ELR (cell line): ENCODE measurements at places on chromosomes 2 and 18.

DNA sequence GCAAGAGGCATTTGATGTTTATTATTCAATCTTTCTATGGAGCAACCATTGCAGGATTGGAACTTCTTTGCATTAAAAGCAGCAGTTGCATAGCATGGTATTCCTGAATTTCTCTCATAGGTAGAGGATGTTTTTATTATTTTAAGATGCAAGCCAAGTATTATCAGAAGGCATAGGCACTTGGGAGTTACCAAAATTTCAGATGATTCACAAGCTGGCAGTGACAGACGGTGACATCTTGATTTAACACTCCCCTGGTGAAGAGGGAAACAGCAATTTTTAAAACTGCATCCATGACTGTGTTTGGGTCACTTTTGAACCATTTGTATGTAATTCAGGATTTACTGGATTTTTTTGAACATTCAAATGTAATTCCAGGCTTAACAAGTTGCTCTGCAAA is 654.3 kb downstream of the SLC4A3 start:
- no peak for DNase-seq

- no peak for DNase-seq
Measured at GRCh38 chr18:64052772-64053171, 82.9 kb downstream of the SERPINB8 start.

DNA sequence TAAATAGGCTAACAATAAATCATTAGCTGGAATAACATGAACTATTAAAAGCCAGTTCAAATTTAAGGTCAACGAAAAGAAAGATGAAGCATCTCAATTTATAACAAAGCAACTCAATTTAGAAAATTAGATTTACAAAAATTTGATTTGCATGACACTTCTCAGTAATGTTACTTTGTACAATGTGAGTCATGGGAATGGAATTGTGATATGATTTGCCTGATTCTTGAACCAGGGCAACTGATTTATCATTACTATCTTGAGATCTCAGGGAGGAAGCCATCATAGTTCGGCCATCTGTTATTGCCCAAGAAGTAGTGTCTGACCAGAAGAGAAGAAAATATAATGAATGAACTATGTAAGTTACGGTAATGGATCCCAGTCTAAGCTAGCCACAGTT is 193.1 kb downstream of the RIT2 start:
- DNase-seq: no peak

DNA sequence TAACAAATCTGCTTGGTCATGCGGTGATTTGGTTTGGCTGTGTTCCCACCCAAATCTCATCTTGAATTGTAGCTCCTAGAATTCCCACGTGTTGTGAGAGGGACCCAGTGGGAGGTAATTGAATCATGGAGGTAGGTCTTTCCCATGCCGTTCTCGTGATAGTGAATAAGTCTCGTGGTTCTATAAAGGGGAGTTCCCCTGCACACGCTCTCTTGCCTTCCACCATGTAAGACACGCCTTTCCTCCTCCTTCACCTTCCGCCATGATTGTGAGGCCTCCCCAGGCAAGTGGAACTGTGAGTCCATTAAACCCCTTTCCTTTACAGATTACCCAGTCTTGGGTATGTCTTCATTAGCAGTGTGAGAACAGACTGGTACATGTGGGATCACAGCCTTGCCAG is 36.7 kb downstream of the TRABD2A start:
- DNase-seq: no peak

GRCh38 chr2:149692961-149693396 is 105.4 kb upstream of the MMADHC start:
- no peak for DNase-seq

GRCh38 chr2:196284866-196285557 is 113.6 kb upstream of the STK17B start:
- DNase-seq: no peak

DNA sequence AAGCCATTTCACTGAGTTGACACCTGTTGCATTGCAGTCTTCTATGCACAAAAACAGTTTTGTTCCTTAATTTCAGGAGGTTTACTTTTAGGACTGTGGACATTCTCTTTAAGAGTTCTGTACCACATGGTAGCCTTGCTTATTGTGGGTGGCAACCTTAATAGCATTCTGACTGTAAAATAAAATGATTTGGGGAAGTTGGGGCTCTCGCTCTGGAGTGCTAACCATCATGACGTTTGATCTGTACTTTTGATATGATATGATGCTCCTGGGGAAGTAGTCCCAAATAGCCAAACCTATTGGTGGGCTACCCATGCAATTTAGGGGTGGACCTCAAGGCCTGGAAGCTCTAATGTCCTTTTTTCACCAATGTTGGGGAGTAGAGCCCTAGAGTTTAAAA is 3.4 kb downstream of the CTLA4 start:
- no peak for DNase-seq

DNA sequence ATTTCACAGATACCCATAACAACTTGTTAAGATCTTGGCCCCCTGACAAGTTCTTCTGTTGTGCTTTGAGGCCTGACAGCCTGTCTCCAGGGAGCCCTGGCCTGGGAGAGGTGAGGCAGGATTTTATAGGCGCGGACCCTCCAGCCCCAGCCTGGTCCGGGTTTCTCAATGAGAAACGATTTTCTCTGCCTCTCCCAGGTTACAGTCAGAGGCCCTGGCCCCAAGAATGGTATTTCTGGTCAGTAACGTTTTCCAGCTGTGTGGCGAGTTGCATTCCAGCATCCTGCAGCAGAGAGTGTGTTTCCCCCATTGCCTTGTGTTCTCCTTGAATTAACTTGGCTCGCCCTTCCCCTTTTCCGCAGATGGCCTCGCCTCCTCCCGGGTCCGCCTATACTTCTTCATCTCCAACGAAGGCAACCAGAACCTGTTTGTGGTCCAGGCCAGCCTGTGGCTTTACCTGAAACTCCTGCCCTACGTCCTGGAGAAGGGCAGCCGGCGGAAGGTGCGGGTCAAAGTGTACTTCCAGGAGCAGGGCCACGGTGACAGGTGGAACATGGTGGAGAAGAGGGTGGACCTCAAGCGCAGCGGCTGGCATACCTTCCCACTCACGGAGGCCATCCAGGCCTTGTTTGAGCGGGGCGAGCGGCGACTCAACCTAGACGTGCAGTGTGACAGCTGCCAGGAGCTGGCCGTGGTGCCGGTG is 3.0 kb downstream of the INHBB start:
- DNase-seq: no peak

- DNase-seq: peak; percentile 68
Measured at GRCh38 chr18:58208207-58208932, 164.3 kb downstream of the NEDD4L start.

GRCh38 chr2:219369447-219369861 is 18.3 kb downstream of the DNPEP start:
- no peak for DNase-seq

DNA sequence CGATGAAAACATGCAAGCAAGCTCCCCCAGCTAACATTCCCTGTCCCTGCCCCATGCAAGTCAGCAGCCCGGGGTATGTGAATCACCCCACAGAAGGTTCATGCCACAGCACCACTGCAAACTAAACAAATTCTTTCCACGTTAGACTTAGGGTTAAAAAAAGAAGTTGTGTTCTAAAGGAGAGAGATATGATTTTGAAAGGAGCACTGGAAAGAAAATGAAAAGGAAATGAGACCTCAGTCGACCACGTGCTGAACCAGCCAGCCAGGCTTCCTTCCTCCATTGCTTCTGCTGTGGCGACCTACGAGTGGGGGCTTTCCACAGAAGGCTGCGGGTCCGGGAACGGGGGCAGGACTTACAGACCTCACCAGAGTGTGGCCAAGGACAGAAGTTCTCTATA is 52.0 kb downstream of the ARL4C start:
- peak; percentile 93 for DNase-seq

DNA sequence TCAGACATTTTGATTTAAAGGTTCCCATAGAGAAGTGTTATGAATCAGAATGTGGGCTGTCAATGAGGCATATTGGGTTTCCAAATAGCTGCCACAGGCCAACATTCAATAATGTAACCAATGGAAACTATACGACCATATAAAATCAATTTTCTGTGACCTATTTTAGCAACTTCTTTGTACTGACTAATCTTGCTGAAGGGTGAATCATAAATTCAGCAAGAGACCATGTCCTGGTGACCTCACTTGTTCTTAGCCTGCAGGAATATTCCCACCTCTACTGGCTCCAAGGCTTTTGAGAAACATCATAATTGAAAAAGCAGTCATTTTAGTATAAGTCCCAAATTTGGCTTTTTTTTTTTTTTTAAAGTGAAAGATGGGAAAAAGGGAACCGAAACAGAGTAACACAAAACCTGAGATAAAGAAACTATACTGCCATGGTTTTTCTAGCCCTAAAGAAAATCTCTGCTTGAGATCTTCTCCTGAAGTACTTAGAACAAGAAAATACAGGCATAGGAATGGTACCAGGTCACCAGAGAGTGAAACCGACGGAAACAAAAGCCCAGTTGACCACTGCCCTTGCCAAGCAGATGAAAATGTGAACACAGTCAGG is 32.1 kb downstream of the PLEKHM3 start:
- peak; percentile 88 for DNase-seq

DNA sequence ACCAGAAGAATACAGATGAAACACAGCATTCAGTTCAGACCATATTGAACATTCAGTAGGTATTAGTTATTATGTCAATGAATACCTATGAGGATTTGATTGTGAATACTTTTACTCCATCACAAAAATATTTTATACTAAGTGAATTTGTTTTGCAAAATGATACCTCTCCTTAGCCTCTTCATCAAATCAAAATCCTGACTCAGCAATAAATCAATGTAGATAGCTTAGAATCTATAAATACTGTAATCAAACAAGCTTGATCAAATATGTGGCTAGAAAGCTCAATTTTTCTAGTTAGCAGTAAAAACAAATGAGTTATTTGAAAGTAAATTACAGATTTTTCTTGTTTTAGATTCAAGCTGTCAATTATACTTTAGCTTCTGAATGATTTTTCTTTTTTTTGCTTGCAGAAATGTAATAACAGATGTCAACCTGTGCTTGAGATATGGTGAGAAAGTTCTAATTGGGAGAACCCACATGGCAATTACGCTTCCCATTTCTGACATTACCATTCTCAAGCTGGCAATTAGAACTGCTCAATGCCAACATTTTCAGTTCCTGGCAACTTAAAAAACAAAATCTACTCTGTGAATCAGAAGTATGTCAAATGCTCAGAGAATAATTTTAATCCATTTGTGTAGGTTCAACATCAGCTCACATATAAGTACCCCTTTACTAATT is 109.6 kb downstream of the PRELID3A start:
- no peak for DNase-seq

DNA sequence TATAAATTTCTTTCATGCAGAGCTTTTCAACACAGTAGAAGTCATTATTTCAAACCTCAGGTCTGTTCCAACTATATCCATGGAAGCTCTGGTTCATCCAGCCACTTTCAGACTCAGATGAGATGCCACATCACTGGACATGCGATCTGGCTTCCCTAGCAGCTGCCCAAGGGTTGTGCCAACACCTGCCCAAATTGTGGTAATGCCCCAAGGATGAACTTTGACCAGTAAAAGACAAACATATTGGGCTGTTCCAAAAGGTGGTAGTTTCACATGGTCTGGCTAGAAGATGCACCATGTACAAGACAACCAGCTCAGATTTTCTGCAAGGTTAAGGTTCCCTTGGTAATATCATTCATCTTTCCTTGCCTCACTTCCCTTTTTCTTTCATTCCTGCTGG is 101.9 kb downstream of the THADA start:
- no peak for DNase-seq
